ENCODE measurements at places on chromosomes 5 and 9.

- DNase-seq, result peak; percentile 80
Measured at GRCh38 chr9:134475011-134475790, 148.9 kb downstream of the RXRA start.

- DNase-seq, result no peak
Measured at GRCh38 chr9:89917861-89918260, 313.0 kb downstream of the GADD45G start.

DNA sequence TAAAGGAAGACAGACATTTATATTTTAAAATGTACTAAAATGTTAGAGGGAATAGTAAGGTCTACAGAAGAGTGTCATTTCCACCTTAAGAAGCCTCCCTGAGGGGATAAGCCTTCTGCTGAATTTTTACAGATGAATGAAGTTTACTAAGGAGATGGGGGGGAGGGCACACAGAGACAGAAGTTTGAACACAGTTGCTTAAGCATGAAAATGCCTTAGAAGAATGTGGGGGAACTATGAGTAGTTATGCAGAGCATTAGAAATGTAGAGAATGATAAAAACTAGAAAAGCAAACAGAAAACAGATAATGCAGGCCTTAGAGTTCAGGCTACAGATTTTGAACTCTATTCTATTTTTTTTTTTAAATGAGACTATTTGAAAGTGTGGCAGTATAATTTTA, 232.2 kb upstream of the VLDLR start:
- DNase-seq, result peak; percentile 45

GRCh38 chr5:4730279-4730678, 409.9 kb upstream of the ADAMTS16 start:
- DNase-seq, result peak; percentile 18

DNA sequence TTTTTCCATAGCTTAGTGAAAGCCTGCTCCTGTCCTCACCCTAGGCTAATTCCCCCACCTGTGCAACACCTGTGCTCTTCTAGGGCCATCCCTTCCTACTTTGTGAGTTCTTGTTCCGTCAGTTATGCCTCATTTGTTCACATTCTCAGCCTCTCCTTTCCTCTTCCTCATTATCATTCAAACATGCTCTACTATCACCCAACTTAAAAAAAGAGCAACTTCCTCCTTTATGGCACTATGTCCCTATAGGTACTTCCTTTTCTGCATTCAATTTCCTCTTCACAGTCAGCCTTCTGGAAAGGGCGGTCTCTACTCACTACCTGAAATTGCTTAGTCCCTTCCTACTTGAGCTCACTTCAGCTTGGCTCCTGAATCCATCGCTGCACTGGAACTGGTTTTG, 111.8 kb upstream of the LHFPL2 start:
- no peak for DNase-seq

- DNase-seq, result no peak
Measured at GRCh38 chr5:127227881-127228280, 62.7 kb upstream of the MEGF10 start.

- DNase-seq, result peak; percentile 59
Measured at GRCh38 chr5:128498844-128499455, 39.1 kb downstream of the FBN2 start.

- no peak for DNase-seq
Measured at GRCh38 chr5:122413722-122414121, 101.7 kb downstream of the SNCAIP start.

- DNase-seq, result no peak
Measured at GRCh38 chr5:39102684-39103155, 28.5 kb upstream of the RICTOR start.

DNA sequence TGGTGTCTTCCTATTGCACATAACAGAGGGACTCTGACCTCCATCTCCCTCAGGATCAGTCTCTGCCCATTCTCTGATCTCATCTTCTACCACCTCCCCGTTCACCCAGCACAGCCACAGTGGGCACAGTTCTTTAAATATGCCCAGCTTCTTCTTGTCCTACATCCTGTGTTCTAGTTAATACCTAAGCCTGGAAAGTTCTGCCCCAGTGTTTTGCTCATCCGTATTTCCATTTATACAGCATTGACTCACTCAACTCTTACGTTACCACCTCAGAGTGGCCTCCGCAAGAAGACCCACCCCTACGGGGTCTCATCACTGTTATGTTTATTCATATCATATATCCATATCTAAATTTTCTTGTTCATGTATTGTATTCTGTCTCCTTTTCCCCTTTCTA, 315.5 kb downstream of the ADGRV1 start:
- DNase-seq, result no peak

GRCh38 chr5:117203584-117203983, 629.0 kb upstream of the SEMA6A start:
- DNase-seq, result no peak

GRCh38 chr5:95801532-95801931, 21.0 kb downstream of the GLRX start:
- no peak for DNase-seq

DNA sequence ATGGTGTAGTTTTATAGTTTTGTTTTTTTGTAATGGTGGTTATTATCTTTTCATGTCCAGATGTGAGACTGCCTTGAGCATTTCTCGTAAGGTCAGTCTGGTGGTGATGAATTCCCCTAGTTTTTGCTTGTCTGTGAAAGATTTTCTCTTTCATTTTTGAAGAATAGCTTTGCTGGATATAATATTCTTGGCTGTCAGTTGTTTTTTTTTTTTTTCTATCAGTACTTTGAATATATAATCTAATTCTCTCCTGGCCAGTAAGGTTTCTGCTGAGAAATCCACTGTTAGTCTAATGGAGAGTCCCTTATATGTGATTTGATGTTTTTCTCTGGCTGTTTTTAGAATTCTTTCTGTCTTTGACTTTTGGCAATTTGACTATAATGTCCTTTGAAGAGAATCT, 106.9 kb downstream of the CARTPT start:
- no peak for DNase-seq

DNA sequence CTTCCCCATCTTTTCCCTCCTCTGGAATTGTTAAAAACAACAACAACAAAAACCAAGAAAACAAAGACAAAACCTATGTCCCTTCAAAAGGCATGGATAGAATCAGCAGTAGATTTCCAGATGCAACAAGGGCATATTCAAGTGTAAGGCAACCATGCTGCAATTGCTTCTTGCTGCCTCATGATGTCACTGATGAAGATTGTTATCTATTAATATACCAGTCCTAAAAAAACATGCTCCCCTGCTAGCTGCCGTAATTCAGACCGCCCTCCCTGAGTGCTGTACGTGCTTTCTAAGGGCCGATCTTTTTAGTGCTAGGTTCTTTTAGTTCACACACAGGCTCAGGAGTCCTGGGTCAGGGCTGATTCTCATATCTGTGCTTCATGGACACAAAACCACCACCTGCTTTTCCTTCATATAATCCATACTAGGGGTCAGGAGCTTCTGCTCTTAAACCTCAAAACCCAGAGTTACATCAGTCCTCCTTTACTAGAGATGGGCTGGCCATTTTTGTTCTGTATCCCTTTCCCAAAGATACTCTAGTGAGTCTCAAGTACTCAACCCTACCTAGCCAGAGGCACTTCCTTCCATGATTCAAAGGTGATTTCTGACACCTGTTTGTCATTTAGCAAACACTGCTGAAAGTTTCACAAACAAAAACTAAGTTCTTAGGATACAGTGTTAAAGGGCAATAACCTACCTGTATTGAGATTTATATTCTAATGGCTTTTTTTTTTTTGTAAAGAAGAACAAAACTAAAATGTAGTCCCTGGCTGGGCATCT, 82.1 kb downstream of the GIN1 start:
- DNase-seq, result no peak

GRCh38 chr5:170642066-170642735, 138.4 kb downstream of the KCNIP1 start:
- DNase-seq, result no peak

DNA sequence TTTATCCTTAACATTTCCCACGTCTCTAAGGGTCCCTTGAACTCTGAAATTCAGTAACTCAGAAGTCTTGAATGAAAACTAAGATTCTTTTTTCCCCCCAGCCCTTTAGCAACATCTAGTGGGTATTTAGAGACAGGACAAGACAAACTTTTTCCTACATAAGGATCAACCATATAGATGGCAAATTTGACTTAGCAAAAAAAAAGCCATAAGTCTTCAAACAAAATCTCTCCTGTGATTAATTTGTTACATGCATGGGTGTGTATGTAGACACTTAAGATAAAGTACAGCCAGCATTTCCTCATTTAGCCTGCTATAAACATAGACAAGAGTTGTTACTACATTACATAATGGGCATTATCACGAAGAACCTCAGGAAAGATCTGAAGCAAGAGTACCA, 29.1 kb upstream of the ANKRD31 start:
- DNase-seq, result peak; percentile 25

- no peak for DNase-seq
Measured at GRCh38 chr5:67799732-67800234, 415.8 kb upstream of the PIK3R1 start.

DNA sequence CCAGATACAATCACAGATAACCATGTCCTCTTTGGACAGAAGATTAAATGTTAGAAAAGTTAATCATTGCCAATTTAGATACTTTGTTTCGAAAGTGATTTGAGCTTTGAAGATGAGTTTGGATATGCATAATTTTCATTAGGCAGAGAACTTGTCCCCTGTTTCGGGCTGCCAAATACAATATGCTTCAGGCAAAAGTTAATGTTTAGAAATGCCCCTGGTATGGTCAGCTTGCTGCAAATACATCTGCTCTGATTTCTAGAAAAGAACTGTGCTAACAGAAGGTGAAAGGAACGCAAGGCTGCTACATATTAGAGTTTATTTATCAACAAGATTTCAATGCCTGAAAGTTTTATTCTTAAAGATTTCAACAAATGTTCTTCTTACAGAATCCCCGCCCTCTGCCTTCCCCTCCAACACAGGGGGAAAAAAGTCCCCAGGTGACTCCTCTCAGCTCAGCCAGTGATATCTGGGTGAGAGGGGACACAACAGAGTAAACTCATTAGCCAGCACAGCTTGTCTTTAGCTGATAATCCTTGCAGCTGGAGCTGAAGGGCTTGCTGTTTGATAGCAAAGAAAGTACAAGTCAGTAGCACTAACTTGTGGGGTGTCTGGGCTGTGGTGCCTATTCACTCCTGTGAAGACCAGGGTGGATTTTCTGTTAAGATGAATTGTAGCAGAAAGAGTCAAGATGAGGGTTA, 435.7 kb downstream of the DMAC1 start:
- DNase-seq, result no peak

- DNase-seq, result no peak
Measured at GRCh38 chr9:89284076-89284475, 26.9 kb upstream of the CKS2 start.

All from eye (tissue), 1 donor.